ENCODE measurements at places on chromosomes 3 and 15.

DNA sequence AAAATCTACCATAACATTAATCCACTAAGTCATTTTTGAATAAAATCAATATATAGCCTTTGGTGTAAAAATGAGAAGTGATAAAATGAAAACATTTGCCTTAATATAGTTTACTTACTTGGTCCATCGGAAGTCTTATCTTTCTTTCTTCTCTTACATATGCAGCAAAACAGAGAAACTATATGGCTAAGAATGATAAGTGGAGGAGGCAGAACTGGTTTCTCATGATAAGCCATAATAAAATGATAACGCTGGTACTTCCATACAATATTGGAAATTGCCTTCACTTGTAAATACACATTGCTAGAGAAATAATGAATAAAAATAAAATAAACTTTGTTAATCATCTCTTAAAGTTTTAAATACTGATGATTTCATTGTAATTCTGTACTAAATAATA, 47.8 kb upstream of the USP50 start:
- DNase-seq = no peak

- no peak for DNase-seq
These were observed 8.3 kb downstream of the SLC38A3 start for GRCh38 chr3:50213373-50213772.

- peak; percentile 31 for DNase-seq
These were observed 115.7 kb downstream of the ARRDC4 start for GRCh38 chr15:98076021-98076816.

- no peak for DNase-seq
These were observed 50.0 kb upstream of the CDIN1 start for GRCh38 chr15:36529296-36530011.
